ENCODE measurements at places on chromosomes 11 and 22.

DNA sequence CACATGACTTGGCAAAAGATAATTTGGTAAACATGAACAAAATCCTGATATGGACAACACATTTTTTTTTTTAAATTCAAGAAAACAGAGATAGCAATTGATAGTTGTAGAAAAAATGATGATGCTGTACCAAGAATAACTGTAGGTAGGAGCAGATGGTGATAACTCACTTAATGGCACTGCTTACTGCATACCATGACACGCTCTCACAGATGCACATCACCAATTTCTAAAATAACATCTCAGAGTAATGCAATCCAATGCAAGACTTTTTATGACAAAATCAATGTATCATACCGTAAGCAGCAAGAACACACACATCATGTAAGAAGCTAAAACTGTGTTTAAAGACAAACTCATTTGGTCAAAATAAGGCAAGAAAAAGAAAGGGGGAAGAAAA is 96.2 kb downstream of the LARGE2 start:
- no peak for DNase-seq

- DNase-seq: peak; percentile 42
Observed at GRCh38 chr11:7098235-7098832, 9.5 kb downstream of the RBMXL2 start.

DNA sequence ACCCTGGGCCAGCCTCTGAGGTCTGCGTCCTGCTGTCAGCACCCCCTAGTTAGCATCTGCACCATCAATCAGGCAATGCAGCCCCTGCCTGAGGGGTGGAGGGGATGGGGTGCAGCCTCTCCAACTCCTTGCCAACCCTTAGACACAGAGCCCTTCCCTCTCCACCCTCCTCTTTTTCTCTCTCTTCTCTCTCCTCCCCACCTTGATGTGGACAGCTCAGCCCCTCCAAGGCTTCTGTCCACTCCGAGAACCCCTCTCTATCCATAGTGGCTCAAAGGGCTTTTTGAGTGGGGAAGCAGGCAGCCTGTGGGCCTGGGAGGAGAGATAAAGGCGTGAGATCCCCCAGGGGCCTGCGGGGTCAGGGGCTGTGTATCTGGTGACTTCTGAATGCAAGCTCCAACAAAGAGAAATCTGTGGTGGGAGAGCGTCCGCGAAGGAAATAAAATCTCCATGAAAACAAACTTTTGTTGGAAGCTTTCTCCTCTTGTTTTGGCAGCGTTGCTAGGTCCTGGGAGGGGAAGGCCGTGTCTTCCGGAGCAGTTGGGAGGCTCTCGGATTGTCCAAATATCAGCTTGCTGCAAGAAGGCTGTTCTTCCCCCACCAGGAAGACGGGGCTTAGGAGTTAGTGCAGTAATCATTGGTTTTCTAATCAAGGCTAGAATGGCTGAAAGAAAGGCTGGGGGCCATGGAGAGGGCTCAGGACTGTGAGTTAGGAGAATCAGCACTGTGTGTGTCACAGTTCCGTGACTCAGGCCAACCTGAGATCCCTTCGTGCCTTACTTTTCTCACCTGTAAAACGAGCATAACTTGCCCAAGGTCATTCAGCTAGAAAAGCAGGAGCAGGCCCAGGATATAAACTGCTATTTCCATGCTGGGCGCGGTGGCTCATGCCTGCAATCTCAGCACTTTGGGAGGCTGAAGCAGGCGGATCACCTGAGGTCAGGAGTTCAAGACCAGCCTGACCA is 50.3 kb downstream of the PKNOX2 start:
- no peak for DNase-seq

DNA sequence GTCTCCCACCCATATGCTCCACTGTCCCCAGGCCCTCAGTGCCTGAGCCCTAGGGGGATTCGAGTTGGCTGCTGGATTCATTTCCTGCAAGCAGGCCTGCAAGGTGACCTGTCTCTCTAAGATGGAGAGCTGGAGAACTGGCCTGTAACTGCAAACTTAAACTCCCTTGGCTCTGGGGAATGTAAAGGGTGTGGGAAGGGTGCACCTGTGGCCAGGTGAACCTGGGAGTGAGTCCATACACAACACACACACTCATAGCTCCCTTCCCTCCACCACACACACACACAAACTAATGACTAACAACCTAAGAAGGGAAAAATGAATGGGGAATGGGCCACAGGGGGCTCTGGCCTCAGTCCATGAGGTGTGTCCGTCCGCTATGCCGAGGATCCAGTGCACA is 14.5 kb downstream of the SMTNL1 start:
- no peak for DNase-seq

GRCh38 chr11:59842316-59842715 is 3.0 kb downstream of the CBLIF start:
- DNase-seq: no peak

GRCh38 chr11:40388097-40388818 is 1071.2 kb downstream of the LRRC4C start:
- peak; percentile 76 for DNase-seq

DNA sequence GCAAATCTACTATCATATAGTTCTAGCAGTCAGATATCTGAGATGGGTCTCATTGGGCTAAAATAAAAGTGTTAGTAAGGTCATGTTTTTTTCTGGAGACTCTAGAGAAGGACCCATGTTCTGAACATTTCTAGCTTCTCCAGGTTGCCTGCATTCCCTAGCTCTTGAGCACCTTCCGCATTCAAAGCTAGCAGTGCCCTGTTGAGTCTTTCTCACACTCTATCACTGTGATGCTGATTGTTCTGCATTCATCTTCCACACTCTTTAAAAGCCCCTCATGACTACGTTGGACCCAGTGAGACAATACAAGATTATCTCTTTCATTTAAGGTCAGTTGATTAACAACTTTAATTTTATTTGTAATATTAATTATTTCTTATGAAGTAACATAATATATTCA is 433.3 kb upstream of the CHORDC1 start:
- no peak for DNase-seq

DNA sequence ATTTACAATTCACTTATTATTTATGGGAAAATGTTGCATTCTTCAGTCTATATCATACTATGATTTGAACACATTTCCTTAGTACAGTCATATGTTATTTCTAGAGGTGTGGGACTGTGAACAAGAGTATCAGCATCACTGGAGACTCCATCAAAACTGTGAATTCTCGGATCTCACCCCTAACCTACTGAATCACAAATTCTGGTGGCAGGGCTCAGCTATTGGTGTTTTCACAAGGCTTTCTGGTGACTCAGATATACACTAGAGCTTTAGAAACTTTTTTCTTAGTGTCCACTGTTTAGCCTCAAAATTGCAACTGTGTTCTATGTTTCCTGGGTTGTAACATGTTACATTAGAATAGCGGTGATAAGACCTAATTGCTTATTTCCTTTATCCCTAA is 352.9 kb upstream of the DDI1 start:
- DNase-seq: peak; percentile 82

- DNase-seq: peak; percentile 26
Observed at GRCh38 chr11:86047275-86047991, 21.5 kb downstream of the PICALM start.

DNA sequence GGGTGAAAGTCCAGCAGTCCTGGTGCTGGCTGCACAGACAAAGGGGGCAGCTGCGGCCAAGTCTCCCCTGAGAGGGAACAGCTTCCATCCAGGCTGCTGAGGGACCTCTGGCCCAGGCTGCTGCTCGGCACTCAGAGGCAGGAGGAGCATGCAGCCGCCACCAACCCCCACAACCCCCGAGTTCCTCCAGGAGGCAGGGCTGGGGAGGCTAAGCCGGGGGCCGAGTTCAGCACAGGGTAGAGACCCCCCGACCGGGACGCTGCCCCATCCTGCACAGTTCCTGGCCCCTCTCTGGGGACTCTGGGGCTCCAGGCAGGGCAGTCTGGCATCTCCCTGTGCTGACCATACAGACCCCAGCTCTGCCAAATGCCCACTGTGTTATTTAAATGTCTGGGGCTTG is 20.2 kb downstream of the IGSF9B start:
- DNase-seq: no peak

DNA sequence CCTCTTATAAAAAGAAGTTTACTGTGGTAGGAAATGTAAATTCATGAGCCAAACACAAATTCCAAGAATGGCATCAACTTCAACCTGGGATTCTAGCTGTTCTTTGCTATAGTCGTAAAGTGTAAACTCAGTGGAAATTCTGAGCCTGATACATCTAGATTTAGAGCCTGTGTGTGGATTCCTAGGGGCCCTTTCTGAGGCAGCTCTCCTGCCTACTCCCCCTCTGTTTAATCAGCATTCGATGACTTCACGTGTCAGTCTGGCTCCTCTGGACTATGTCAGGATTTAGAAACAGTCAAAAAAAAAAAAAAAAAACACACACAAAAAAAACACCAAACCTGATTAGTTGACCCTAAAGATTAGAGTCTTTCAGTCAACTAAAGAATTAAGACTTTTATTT is 93.1 kb upstream of the SC5D start:
- no peak for DNase-seq

GRCh38 chr22:49999063-49999945 is 13.3 kb downstream of the IL17REL start:
- DNase-seq: no peak

- DNase-seq: no peak
Observed at GRCh38 chr11:66743271-66743968, 14.4 kb upstream of the SPTBN2 start.

GRCh38 chr11:97908354-97908753 is 1112.4 kb upstream of the CNTN5 start:
- no peak for DNase-seq

GRCh38 chr22:34975721-34976120 is 90.2 kb upstream of the ISX start:
- no peak for DNase-seq

GRCh38 chr11:94543695-94544645 is at the start of gene FUT4:
FUT4 (plus strand) TSS chr11:94543921; CDS start chr11:94544134, 213 bp downstream.
- DNase-seq: peak; percentile 89

DNA sequence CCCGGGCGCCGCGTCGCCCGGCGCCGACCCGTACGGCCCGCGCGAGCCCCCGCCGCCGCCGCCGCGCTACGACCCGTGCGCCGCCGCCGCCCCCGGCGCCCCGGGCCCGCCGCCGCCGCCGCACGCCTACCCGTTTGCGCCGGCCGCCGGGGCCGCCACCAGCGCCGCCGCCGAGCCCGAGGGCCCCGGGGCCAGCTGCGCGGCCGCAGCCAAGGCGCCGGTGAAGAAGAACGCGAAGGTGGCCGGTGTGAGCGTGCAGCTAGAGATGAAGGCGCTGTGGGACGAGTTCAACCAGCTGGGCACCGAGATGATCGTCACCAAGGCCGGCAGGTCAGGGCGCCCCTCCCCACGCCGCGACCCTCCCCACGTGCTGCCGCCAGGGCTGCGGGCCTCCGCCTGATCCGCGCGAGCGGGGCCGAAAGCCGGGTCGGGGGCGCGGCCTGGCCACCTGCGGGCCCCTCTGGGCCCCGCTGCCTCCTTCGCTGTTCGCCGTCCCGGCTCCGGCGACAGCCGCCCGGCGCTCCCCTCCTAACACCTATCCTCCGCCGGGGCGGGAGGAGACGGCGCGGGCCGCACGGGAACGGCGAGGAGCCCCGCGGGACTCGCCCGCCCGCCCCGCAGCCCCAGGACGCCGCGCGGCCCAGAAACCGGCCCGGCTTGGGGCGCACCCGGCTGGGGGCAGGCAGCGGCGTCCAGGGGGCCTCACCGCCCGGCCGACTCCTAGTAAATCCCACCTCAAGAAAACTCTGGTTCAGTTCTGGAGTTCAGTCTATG is 560 bp downstream of the TBX1 start:
- no peak for DNase-seq

DNA sequence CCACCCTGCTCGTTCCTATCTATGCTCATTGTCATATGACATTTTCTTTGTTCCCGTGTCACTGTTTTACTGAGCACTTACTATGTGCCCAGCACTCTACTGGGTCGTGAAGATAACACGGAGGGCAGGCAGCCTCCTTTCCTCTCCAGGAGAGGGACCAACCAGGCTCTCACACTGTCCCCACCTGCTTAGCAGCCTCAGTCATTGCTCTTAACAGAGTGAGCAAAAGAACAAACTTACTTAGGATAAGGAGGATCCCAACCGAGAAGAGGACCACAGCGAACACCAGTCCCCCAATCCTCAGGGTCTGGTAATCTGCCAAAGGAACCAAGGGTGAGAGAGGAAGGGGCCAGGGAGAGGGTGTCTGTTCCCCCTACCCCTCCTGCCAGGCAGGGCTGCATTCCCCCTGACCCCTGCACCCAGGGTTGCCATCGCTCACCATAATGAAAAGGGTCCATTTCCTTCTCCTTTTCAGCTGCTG is 17.0 kb upstream of the FXYD2 start:
- no peak for DNase-seq

- no peak for DNase-seq
Observed at GRCh38 chr11:39661890-39662289, 1797.6 kb downstream of the LRRC4C start.
